Activated naive CD4-positive, alpha-beta T cell treated with anti-CD3 and anti-CD28 coated beads for 36 hours (primary cell): ENCODE measurements at places on chromosomes 6 and 20.

DNA sequence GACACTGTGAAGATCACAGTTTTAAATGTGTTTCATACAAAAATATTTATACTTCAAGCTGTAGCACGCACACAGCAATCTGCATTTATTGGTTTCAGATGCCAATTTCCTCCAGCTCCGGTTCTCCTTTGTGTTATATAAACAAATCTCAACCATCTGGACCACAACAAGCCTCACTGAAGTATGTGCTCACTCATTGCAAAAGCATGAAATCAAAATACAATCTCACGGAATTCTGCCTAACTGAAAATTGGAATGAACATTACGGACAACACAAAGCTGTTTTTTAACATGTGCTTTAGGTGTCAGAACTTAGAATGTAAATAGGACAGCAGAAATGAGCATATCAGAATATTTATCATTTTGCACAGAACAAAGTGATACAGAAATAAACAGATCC, 38.0 kb downstream of the RCAN2 start:
- DNase-seq: no peak

GRCh38 chr6:108207013-108207412, 41.2 kb downstream of the NR2E1 start:
- no peak for DNase-seq

- DNase-seq: no peak
These were observed 24.7 kb downstream of the MYT1 start for GRCh38 chr20:64188682-64189529.

DNA sequence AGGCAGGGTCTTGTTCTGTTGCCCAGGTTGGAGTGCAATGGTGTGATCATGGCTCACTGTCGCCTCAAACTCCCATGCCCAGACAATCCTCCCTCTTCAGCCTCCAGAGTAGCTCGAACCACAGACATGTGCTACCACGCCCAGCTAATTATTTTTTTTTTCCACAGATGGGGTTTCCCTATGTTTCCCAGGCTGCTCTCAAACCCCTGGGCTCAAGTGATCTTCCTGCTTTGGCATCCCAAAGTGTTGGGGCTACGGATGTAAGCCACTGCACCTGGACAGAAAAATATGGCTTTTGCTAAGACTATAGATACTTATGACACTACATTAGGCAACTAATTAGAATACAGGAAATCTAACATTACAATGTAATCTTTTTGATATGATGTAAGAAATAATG, 17.9 kb downstream of the RNF24 start:
- no peak for DNase-seq

- no peak for DNase-seq
These were observed 2.3 kb downstream of the SIRPA start for GRCh38 chr20:1897541-1897940.

- DNase-seq: no peak
These were observed 33.4 kb downstream of the TGM2 start for GRCh38 chr20:38131588-38132121.

- DNase-seq: no peak
These were observed 335.8 kb upstream of the NT5E start for GRCh38 chr6:85113934-85114580.

GRCh38 chr20:14334306-14334930, 3.0 kb downstream of the FLRT3 start:
- no peak for DNase-seq

DNA sequence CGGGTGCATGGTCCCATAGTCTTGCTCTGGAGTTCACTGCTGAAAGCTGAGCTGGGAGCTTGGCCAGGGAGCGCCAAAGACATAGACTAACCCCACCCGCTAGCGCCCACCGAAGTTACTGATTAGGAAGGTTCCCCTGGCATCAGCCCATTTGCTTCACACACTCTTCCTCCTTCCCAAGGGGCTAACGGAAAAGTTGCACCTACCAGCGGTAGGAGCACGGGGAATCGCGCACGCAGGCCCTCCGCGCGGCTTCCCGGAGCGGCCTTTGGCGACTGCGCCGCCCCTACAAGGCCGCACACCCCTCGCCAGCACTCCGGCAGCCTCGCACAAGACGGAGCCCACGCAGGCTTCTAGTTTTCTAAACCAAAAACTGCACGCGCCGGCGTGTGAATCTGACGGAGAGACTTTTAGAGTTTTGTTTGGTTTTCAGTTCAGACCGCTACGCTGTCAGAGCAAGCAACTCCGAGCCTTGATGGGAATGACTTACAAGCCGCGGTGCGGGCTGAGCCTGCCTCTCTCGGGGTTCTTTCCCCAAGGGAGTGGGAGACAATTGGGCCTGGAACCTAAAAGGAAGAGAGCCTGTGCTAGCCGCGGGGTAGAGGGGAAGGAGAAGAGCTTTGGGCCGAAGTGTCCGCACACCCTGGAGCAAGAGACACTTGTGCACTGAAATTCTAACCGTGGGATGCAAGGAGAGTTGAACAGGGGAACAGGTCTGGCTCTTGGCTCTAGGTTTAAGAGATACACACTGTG, 891 bp upstream of the POU3F2 start:
- peak; percentile 23 for DNase-seq

DNA sequence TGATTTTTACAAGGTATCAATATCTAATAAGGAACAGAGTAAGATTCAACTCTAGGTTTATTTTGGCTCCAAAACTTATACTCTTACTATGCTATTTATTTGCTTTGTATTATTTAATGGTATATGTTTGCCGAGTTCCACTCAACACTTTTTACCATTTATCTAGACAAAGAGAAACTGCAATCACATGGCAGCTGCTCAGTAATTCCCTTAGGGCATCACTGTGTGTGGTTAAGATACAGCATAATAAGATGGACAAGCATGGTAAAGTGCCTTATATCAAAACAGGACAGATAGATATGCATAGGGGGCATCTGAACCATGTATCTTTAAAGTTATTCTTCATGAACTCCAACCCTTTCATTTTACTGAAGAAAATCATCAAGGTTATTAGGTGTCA, 483.0 kb upstream of the ID4 start:
- no peak for DNase-seq

GRCh38 chr6:139824864-139825263, 450.4 kb upstream of the CITED2 start:
- no peak for DNase-seq

GRCh38 chr20:33979094-33979493, 14.6 kb upstream of the RALY start:
- no peak for DNase-seq
